H4 (cell line): ENCODE measurements at places on chromosomes 1 and 21.

- DNase-seq = no peak
These were observed 119.9 kb downstream of the ACBD6 start for GRCh38 chr1:180382326-180383115.

DNA sequence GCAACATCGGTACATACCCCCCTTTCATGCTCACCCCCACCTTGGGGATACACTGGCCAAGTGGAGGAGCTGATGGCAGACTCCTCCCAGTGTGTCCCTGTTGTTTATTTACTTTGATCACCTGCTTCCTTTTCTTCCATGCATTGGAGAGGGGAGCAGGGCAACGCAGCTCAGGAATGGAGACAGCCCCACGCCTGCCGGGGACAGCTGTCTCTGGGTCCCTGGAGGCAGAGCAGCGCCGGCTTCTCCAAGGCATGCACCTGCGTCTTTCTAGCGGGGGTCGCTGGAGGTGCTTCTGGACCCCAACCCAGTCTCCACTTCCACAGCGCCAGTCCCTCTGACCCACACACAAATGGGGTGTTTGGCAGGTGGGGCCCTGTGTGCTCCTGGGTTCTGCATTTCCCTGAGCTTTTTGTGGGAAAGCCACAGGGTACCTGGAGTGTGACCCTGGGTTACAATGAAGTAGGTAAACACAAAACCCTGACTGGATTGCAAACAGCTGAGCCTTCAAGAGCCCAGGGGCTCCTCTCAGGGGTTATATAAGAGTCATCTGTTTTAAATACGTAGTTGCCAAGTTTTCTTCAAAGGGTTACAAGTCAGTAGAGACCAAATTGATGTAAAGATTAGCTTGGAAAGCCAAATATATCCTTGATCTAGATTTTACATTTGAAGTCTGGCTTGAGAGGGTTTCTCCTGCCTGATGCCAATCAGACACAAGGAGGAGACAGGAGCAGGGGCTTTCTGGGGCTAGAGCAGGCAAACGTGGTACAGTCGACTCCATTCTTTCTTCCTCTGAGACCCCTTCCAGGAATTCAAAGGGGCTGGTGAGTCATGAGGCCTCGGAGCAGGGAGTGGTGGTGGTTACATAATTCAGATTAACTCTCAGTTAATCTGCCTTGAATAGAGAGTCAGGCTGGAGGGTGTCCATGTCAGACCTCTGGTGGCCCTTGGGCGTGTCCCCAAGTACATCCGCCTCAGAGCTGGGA is 4.5 kb downstream of the AJAP1 start:
- peak; percentile 40 for DNase-seq

DNA sequence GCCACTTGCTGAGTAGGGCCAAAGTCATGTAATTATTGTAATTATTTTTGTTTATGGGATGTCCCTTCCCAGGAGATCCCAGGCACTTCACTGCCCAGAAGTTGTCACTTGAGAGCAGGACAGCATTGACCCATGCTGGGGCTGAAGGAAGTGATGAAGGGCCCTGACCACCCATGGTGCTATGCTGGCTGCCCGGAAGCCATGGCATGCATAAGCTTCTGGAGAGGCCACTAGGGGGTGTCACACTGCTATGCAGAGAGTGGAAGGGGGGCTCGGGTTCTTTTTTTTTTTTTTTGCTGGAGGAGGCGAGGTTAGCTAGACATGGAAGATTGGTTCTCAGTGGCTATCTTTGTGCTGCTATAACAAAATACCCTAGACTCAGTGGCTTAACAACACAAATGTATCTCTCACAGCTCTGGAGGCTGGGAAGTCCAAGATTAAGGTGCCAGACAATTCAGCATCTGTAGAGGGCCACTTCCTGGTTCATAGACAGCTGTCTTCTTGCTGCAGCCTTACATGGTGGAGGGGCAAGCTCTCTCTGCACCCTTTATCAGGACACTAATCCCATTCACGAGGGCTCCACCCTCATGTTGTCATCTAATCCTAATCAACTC is 84.9 kb downstream of the CNIH3 start:
- peak; percentile 46 for DNase-seq

GRCh38 chr1:229027622-229028182 is 243.2 kb upstream of the RAB4A start:
- peak; percentile 36 for DNase-seq

DNA sequence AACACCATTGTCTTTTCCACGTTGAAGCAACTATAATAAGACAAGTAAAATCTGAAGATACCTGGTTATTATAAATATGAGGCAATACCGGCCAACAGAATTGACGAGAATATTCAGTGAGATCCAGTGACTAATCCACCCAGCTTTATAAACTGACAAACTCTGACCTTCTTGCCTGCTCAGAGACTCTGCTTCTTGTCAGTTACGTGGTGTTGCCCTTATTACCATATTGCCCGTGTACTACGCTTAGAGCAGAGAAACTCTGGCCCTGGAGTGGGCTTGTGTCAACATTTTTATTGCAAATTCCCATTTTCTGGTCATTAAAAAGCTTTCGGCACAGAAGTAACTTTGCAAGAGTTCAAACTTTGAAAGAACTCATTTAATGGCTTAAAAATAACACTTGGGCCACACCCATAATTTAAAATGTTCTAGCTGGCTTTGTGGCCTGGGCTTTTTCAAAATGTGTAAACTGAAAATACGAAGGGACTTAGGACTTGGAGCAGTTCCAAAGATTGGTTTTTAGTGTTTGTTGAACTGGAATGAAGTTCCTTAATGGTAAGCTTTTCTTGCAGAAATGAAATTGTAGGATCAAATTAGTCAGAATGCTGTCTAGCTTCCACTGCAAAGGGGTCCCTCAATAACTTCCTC is 266.2 kb downstream of the LMO4 start:
- peak; percentile 13 for DNase-seq

DNA sequence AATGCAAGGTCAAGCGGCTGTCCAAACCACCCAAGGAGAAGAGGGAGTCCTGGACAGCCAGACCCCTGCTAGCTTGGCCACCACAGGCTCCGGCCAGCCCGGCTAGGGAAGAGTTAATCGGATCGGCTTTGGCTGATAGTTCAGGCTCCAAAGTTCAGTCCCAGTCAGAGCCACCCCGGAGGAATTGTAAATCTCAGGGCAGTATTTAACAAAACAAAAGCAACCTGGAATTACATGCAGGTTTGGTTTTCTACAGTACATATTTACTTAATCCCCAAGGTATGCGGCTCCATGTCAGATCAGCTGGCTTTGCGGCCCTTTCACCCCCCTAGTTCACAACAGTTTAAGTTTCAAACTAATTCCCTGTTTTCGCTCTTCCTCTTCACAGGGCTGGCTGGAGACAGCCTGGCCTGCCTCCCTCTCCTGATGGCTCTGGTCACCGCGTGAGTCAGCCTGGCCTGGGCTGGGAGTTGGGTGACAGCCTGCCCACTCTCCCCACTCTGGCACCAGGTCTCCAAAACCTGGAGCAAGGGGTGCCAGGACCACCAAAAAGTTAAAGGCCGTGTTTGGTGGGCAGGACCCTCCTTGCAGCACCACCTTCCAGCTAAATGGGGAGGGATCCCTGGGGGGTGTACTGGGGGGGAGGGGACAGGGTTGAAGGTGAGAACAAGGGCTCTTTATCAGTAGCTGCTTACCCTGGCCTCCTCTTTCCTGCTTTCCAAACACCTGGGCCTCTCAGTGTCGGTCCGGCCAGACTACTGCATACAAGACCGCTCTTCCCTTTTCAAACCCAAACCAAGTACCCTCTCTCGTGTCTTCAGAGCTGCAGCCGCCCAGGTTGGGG is 1.9 kb downstream of the DHRS3 start:
- peak; percentile 72 for DNase-seq

GRCh38 chr21:46619846-46620245 is 15.0 kb upstream of the S100B start:
- no peak for DNase-seq

- peak; percentile 57 for DNase-seq
These were observed 44.5 kb downstream of the SLC22A15 start for GRCh38 chr1:116020668-116021272.

GRCh38 chr1:240474133-240474614 is 137.8 kb downstream of the GREM2 start:
- DNase-seq = peak; percentile 33

DNA sequence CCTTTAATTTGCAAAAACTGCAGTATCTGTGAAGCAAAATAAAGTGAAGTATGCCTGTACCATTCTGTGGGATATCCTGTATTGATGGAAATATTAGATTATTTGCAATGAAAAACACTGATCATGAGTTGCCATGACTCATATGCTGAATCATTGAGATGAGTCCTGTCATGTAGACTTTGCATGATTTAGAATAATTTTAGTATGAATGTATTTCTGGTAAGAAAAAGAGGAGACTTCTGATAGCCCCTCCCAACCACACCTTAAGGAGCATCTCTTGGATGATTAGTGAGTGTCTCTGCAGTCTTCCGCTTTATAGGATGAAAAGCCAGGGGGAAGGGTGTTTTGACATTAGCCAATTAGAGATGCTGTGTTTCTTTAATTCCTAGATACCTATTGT is 55.2 kb upstream of the PTGS2 start:
- no peak for DNase-seq

- DNase-seq = no peak
These were observed 35.9 kb upstream of the GALNT2 start for GRCh38 chr1:230031131-230031530.

- no peak for DNase-seq
These were observed 250.2 kb upstream of the C1orf174 start for GRCh38 chr1:4150262-4150661.

- DNase-seq = peak; percentile 17
These were observed 1.7 kb downstream of the CDC14A start for GRCh38 chr1:100353988-100354387.

DNA sequence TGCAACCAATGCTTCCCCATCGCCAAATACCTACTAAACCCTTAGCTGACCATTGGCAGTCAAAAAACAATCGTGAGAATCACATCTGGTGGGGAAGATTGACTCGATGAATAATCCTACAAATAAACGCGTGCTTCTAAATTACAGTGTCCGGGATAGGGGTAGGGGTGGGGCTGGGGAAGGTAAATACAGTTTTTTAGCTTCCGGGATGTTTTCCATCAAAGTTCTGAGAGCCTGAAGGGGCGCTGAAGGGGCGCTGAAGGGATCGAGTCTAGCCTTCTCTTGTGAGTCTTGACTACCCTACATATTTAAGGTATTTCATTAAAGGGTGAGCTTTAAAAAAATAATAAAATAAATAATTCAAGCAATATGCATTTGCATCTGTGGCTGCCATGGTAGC is 40.5 kb downstream of the RRAGC start:
- DNase-seq = no peak

- peak; percentile 64 for DNase-seq
These were observed 41.2 kb downstream of the GNG12 start for GRCh38 chr1:67792103-67792502.

DNA sequence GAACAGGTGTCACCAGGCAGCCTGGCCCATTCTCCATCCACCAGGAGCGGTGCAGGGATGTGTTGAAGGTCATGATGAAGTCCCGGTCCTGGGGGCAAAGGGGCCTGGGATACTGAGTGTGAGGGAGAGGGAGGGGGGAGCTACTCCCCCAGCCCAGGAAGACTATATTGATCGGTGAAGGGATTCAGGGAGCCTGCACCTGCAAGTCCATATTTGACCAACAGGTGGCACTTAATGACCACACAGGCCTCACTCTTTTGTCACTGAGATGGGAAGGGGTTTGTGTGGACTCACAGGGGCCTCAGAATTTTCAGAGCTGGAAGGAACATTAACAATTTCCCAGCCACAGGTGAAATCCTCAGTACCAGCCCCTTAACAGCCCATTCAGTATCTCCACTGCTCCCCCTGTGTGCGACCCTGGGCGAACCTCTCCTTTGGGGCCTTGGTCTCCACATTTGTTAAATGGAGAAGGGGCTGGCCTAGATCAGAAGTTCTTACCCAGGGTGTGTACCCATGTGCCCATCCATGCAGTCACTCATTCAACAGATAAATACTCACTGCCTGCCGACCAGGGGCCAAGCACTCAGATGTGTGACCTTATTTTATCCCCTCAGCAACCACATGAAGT is 55.6 kb downstream of the NKAIN1 start:
- no peak for DNase-seq

- no peak for DNase-seq
These were observed 36.7 kb downstream of the MEF2D start for GRCh38 chr1:156463874-156464273.

GRCh38 chr1:184187097-184187496 is 135.6 kb downstream of the TSEN15 start:
- no peak for DNase-seq

- no peak for DNase-seq
These were observed 100.4 kb downstream of the FGGY start for GRCh38 chr1:59397139-59397858.

DNA sequence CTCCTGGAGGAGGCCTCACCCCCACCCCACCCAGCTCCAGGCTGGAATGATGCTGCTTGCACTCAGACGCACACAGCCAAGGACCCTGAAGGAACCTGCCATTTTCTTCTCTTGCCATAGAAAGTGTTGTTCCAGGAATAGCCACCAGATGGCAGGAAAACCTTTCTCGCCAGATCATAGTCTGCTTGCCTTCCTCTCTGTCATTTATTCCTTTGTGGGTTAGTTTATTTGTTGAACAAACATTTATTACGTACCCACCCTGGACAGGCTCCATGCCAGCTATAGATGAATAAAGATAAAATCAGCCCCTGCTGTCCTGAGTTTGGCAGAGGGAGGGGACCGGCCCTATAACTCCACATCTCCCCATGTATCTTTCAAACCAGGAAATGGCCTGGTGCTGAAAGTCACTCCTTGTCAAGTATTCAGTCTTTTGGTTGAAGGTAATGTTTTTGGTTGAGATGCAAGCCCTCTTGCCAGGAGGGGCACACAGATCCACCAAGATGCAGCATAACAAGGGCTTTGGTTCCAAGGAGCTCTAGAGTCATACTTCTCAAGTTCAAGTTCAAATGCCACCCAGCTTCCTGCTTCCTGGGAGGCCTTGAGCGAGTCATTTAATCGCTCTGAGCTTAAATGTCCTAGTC is 7.0 kb upstream of the KCNC4 start:
- DNase-seq = peak; percentile 71
